CMK (cell line): ENCODE measurements at places on chromosomes 3 and 15.

- no peak for DNase-seq
Measured at GRCh38 chr3:14452740-14453710, 50.6 kb downstream of the SLC6A6 start.

GRCh38 chr3:52834871-52835501 is at the start of gene MUSTN1:
Gene MUSTN1 (minus strand): TSS chr3:52835019. CDS start chr3:52834948, 71 bp downstream.
- no peak for DNase-seq

DNA sequence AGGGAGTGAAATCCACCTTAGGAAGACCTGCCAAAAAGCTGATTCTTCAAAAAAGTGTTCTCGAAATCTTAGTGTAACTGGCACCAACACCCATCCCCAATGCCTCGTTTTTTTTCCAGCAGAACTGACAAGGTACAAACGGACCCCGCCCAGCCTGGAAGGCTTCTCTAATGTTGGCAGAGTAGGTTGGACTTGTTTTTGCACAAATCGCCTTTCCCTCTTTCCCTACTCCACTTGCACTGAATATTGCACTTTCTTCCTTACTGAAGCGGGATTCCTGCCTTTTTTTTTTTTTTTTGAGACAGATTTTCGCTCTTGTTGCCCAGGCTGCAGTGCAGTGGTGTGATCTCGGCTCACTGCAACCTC is 544 bp upstream of the TIMMDC1 start:
- DNase-seq, result no peak

DNA sequence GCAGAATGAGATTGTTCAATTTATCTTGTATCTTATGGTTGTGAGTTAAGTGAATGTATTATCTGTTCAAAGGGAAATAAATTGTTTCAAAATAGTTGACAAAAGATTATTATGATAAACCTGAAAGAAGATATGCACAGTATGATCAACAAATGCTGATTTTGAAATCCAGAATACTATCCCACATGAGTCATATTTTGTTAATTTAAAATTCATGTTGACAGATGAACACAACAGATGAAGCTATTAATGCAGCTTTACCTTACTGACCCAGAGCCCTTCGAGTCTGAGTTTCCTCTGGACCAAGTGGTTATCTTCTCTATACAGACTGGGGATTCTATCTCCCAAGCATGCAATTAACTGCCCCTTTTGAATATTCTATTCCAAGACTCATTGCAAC is 482.8 kb downstream of the FGF12 start:
- no peak for DNase-seq

DNA sequence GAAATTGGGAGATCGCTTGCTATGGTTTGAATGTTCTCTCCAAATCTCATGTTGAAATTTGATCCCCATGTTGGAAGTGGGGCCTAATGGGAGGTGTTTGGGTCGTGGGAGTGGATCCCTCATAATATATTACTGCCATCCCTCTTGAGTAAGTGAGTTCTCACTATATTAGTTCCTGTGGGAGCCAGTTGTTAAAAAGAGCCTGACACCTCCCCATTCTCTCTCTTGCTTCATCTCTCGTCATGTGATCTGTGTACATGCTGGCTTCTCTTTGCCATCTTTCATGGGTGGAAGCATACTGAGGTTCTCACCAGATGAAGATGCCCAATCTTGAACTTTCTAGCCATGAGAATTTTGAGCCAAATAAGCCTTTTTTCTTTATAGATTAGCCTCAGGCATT is 43.0 kb upstream of the IL20RB start:
- DNase-seq, result no peak

DNA sequence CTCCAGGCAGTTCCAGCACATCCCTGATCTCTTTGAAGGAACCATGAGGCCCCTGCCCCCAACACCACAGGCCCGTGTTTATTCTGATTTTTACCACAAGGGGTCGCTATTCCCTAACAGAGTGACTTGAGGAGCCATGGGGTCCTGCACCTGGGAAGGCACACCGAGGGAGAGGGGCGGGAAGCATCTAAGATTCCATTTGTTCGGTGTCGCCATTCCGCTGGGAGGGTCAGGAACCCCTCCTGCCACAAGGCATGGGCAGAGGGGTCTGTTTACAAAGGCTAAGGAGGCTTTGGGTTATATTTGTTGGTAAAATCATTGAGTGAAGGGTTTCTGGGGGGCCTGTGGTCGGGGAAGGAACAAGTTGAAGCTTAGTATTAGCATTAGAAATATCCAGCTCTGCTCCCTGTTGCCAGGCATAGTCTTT is 77.1 kb downstream of the WDR76 start:
- peak; percentile 32 for DNase-seq

- no peak for DNase-seq
Measured at GRCh38 chr15:101447168-101447533, 42.4 kb downstream of the PCSK6 start.

- no peak for DNase-seq
Measured at GRCh38 chr15:68572309-68572708, 6.5 kb upstream of the CORO2B start.

DNA sequence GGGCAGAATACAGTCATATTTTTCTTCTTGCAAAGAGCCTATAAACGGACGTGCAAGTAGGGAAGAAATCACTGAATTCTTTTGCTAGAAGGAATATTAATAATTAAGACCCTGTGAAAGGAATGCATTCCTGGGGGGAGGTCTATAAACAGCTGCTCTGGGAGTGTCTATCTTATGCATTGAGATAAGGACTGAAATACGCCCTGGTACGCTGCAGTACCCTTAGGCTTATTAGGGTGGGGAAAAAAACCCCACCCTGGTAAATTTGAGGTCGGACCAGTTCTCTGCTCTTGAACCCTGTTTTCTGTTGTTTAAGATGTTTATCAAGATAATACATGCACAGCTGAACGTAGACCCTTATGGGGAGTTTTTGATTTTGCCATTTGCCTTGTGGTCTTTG is 100.0 kb upstream of the KBTBD8 start:
- no peak for DNase-seq

DNA sequence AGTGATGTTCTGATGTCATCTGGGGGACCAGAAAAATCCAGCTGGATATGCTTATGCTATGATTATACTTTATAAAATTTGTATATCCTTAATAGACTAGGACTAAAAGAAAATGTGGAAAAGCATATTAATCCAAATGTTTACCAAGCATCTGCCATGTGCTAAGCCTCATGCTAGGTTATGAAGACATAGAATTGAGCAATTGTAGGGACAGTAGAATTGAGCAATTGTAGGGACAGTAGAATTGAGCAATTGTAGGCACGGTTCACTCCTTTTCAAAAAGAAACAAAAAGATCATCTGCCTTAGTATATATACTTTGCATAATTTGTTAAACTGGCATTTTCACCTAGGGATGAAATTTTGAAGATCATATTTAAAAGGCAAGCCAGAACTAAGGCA is 18.3 kb downstream of the ABHD5 start:
- DNase-seq, result no peak

GRCh38 chr3:124599147-124599765 is 131.0 kb upstream of the UMPS start:
- DNase-seq, result no peak

DNA sequence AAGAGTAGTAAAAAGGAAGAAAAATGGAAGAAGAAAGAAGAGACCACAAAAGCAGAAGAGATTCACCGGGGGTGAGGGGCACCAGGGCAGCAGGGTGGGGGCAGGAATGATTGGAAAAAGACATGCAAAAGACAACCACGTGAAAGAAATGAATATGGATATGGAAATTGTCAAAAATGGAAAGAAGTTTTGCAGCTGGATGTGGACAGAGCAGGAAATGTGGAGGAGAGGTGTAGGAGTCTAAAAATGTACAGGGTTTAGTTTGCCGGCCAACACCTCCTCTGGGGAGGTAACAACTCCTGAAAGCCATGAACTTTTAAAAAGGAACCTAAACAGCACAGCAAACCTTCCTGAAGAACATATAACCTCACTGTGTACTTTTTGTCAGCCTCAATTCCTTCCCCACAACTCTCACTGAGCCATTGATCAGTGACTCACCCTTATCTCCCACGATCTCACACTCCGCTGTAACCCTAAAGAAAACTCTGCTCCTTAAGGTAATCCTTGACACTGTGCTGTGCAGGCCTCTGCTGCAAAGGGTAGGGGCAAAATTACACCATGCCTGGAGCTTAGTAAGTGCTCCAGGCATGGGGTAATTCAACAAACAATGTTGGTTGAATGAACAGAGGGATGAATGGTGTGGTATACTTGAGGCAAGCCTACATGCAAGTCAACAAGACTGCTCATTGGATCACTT is 100.2 kb upstream of the BOC start:
- DNase-seq, result no peak

GRCh38 chr15:99209326-99209725 is 40.1 kb downstream of the TTC23 start:
- no peak for DNase-seq

GRCh38 chr3:69650066-69650419 is 89.2 kb upstream of the MITF start:
- no peak for DNase-seq
